WTC11 (cell line): ENCODE measurements at places on chromosomes 7 and 10. TPM values are rescaled to one million over a fixed set of nuclear protein-coding genes. Genes with fewer than 3 reads are reported as not detected.

DNA sequence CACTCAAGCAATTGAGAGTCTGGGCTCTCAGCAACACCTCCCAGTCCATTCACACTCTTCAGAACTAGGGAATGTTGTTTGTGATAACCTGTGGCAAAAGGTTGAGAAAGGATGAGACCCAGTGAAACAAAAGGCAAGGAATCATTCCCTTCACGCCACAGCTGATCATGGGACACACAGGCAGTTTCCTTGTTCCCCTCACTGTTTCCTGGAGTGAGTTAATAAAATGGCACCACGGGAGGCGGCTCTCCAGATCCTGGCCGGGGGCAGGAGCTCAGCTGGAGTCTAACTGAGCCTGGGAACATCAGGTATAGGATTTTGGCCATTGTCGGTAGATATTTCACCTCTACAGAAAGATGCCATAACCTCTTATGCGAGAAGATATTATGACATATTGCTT, 107.3 kb upstream of the FAM171A1 start:
- DNase-seq, result no peak

DNA sequence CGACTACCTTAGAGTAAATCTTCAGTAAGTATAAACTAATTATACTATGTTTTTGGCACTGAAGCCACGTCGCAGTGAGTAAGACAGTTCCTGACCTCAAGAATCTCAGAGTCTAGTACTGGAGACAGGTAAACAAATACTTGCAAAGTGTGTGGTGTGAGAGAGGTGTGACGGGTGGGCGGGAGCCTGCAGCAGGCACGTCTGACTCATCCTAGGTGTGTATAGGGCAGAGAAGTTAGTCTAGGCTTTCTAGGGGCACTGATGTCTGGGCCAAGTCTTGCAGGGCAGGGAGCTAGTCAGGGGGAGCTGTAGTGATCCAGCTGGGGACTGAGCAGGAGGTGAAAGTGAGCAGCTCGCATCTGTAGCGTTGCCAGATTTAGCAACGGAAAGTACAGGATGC, 35.9 kb upstream of the SFTPD start:
- DNase-seq, result no peak

GRCh38 chr10:21300551-21300950, 224.9 kb downstream of the SKIDA1 start:
- DNase-seq, result no peak

DNA sequence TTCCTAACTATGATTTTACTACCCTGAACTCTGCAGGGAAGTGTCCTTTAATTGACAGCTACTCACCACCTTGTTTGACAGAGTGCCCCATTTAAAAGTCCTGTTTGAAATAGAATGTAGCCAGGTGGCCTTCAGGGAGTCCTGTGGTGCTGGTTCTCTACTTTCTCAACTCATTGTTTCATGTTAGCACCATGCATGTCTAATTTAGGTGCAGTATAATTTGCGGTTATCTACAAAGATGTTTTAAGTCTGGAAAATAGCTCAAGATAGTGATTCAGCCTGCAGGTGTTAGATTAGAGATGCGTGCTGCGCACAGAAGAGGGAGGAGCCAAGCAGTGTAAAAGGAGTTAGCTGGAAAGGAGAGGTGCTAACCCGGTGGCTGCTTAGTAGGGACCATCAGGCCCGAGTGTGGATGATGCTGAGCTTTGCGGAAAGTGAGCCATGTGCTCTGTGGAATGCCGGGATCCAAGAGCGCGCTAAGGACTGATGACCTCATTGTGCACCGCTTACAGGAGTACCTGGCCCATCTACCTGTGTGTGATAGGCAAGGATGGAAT, 1.2 kb downstream of the CCM2 start:
- DNase-seq, result peak; percentile 30

DNA sequence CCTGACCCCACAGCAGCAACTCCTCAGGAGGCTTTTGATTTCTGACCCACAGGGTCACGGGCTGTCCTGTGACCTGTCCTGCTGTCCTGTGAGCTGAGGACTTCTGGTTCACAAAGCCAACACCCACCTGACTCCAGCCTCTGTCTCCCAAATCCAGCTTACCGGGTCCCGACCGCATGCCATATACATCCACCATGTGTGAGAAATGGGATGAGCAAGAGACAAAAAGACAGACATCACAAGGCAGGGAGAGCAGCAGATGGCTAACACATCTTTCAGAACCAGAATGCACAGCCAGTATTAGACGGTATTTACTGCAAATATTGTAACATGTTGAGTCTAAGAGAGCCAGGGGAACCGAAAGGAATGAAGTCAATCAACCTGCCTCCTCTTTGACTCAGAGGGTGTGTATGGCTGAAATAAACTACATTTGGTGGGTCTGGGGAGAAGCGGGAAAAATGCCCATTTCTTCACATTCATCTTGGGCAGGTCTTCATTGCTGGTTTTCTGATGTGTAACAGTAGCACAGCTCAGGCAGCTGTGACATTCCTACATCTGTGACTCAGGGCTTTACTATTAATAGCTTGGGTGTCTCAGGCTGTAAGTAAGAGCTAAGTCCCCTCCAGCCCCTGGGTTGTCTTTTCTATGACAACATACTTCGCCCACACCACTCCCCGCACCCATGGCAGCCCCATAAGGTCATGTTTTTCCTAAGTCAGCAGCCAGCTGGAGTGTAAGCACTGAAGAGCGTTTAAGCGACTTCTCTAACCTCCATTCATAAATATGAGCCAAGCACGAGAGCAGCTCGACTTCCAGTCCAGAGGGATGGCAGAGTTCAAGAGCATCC, 25.0 kb downstream of the ABLIM1 start:
- no peak for DNase-seq

GRCh38 chr7:140242057-140243031, 65.6 kb upstream of the KDM7A start:
- no peak for DNase-seq

- no peak for DNase-seq
Measured at GRCh38 chr10:89183571-89183970, 23.5 kb downstream of the CH25H start.

DNA sequence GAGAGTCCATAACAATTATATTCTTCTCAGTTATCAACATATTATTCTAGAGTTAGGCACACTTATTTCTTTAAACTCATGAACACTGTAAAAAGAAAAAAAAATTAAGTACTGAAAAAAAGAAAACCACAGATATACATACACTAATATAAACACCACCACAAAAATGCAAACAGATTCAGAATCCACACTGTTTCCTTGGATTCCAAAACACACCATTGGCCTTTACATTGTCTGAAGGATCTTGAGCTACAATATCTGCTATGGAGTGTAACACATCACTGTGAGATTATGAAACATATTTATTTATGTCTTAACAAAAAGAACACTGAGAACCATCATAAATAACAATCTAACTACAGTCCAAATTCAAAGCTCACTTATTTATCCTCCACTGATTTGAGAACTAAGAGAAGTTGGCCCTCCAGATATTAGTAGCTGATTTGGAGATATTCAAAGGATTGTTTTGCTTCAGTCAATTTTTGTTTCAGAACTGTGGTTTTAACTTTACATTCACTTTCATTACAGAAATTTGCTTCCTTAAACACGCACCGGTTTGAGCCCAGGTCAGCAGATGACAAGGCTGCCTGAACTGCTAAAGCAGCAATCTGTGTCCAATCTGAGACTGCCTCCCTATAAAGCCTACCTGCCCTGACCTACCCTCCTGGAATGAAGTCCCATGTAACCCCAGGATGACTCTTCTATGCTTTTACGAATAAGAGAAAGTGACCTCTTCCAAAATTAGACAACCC, 47.0 kb upstream of the CDK1 start:
- no peak for DNase-seq

DNA sequence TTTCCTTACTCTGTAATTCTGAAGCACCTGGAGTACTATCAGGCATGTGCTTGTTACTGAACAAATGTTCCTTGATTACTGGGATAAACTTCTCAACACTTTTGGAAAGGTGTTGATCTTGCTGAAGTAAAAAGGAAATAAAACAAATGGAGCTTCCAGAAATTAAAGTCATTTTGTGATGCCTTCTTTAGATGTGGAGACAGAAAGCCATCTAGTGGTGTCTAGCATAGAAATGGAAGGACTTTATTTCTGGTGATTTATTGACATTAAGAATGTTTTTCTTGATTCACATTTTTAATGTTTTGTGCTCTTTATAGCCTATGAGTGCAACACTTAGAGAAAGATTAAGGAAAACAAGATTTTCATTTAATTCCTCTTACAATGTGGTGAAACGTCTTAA, 1.4 kb downstream of the SFR1 start:
- DNase-seq, result no peak

DNA sequence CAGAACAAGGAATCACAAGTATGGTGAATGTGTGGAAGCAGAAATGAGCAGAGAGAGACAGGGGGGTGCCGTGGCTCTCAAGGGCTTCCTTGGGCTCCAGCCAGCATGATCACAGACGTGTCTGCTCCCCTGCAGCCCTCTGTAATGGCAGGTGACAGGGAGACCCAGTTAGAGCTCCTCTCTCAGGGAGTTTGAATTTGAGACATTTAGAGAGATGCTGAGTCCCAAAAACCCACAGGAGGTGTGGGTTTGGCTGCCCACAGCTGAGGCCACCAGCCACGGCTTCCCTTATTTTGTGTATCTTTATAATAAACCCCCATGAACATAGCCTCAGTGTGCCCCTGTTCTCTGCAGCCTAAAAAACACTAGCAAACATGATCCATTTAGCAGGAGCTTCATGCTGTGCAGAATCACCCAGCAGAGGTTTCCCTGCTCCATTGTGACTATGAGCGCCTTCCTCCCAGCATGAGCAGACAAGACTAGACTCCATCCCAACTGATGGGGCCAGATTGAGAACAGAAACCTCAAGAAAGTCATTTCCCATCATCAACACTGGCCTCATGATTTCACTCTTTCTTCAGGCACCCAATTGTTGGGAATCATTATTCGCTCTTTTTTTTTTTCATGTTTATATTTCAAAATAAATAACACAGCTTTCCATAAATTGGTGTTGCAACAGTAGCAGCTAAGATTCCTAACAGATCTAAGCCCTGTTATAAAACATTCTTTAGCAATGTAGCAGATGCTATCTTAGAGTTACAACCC, 13.4 kb downstream of the NOD1 start:
- DNase-seq, result no peak

DNA sequence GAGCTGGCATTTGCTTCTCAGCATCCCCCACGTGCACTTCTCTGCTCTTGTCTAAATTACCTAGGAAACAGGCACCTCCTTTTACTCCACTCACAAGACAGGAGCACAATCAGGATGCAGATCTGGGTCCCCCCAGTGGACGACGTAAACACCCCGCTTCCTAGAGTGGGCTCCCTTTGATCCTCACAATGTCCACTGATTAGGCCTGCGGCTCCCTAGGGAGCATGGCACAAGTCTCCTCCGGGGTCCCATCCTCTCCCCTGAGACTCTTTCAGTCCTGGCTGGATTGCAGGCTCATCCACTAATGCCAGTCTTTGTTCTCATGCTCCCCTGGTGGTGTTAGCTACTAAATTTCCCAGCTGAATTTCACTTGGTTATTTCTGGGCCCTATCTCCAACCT, 98.3 kb downstream of the GLI3 start:
- peak; percentile 22 for DNase-seq

DNA sequence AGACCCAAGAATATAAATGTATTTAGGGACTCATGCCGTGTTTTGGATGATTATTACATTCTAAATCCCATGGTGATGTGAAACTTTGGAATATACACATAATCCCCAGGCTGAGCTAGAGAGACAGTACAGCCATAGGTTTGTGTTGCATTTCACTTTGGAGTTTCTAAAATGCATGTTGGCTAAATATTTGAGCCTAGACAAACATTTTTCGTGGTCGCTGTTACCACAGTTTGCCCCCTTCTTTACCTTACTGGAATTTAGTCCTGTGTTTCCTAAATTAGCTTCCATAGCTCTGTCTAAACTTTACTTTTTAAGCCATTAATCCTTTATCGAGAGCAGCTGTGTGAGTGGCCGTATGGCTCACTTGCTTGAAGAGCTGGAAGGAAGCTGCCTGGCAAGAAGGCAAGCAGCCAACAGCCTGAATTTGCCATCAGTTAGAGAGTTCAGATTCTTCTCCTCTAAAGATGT, 192.0 kb downstream of the BICC1 start:
- DNase-seq, result no peak

- no peak for DNase-seq
Measured at GRCh38 chr7:25430200-25430931, 202.1 kb upstream of the NPVF start.

PRKAR2B gene
- 17.5 to 29.6 TPM (median 17.7 TPM) in 3 replicates for total RNA-seq

- DNase-seq, result no peak
Measured at GRCh38 chr7:47722126-47722525, 140.2 kb upstream of the TNS3 start.

DNA sequence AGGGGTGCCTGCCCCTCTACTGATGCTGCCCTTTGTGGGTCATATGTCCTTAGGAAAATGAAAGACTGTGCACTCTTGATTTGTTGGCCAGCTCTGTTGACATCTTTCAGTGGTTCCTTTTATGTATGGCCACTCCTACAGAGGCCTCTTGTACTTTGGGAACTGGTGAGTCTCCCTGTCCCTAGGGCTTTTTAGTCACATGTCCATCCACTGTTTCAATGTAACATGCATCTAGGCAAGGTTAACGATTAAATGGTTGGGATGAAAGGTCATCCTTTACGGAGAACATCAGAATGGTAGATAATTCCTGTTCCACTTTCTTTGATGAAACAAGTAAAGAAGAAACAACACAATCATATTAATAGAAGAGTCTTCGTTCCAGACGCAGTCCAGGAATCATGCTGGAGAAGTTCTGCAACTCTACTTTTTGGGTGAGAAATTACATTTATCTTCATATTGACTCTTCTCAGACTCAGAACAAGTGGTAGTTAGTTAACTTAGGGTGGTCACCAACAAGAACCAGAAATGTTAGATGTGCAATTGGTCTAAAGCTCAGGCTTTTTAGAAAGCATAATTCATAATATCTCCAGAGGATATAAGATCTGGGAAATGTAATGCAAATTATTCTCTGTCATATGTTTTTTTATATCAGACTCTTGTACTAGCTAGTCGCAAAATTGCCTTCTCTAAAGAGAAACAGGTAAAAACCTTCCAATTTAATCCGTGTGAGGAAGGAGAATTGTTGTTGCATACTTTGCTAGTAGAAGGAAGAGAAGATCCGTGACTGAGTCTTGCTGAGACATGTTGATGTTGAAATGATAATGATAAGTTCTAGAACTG, at the start of gene ABCC2:
Gene ABCC2, plus strand, starts transcription at position 194 of the 840 bp plus-strand sequence. Its CDS starts 205 bp downstream, at position 399.
- no peak for DNase-seq

DNA sequence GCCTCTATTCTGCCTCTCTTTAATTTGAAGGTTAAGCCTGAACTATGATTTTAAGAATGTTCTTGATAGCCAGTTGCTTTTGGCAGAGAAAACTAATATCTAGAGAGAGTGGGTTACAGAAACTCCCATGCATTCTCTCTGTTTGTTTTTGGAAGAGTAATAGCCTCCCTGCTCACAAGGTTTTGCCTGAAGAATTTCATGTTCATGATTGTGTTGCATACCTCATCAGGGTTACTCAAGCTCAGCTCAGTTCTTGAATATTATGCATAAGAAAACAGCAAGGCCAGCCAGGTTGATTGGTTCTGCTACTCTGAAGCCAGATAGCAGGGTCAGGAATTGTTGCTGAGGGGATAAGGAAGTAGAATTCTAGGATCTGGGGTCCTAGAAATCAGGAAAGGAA, 137.4 kb downstream of the MDFIC start:
- DNase-seq, result no peak

ARMS2 gene
- not detected in 3 replicates for total RNA-seq
